ENCODE measurements at places on chromosomes 11 and 22. TPM values are rescaled to one million over a fixed set of nuclear protein-coding genes. Genes with fewer than 3 reads are reported as not detected.

Gene NXPE4
- total RNA-seq = not detected

Gene LRRC74B
- 0.20 TPM for total RNA-seq

Gene KCNC1
- not detected for total RNA-seq

Gene OR10D3
- not detected for total RNA-seq
